ENCODE measurements at places on chromosomes 13 and 19.

- DNase-seq, result no peak
These were observed 24.9 kb upstream of the SIGLEC11 start for GRCh38 chr19:49985871-49986270.

- no peak for DNase-seq
These were observed 54.0 kb upstream of the ATP12A start for GRCh38 chr13:24625870-24626849.

DNA sequence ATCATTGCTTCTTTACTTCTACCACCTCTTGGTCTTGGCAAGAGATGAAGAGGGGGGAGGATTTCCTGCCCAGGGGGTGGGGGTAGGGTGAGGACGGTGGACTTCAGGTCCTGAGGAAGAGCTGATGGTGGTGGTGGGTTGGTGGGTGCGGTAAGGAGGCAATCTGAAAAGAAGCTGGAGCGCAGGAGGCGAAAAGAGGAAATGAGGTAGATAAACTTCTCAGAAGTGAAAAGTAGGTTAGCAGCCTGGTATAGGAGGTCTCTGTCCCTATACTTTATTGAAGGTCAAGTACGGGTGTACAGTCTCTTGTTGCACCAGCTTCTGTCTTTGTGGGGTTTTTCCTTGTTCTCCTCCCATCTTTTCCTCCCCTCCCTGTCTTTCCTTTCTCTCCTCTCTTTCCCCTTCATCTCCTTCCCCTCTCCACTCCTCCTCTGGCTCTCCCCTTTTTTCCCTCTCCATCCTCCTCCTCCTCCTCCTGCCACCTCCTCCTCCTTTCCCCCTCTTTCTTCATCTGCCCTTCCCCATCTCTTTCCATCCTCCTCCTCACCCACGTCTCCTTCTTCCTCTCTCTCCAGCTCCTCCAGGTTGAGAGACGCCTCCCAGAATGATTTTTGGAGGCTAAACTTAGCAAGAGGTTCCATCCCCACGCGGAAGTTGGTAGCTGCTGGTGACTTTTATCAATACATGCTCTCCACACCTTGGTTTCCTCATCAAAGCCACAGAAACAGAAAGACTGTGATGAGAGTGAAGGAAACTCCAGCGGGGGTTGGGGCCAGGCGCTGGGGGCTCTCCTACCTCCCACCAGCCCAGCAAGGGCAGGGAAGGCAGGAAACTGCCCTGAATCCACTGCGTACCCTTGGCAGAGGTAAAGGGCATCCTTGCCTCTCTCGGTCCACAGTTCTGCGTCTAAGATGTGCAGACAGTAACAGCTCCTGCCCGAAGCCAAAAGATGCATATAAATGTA lies 15.3 kb downstream of the TNFSF14 start:
- peak; percentile 34 for DNase-seq

DNA sequence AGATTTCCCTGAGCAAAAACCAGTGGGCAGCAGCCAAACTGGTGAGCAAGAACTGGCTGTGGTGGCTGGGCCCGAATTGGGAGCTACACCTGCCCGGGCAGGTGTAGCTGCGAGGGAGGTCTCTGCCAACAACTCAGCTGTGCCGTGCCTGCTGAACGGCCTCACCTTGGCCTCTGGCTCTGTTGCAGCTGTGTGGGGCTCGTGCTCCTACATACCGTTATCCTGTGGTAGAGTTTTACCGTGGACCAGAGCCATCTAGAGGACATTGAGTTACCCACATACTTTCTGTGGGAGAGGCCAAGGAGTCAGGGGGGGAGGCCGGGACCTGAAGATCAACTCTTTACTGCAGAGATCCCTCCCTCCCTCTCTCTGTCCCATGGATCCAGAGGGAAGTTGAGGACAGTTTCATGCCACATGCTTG lies 113.2 kb downstream of the TM9SF2 start:
- DNase-seq, result no peak

DNA sequence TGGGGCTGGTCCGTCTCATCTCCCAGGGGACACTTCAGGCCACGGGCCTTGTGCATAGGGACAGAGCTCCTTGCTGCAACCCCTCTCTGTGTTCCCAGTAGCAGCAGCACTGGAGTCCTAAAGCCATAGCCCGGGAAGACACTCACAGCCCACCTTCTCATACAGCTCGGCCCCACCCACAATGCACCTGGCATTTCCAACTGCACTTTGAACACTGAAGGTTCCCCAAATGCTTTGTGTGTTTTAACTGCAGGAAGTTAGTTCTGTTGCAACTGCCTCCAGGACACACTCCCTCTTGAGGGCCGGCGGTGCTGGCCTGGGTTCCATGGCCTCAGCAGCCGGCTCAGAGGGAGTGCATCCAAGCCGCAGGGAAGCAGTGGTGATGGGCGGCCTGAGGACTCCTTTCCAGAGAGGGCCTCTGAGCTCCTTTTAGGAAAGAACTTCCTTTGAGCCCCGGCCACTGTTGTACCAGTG lies 22.7 kb upstream of the TMEM255B start:
- DNase-seq, result no peak

DNA sequence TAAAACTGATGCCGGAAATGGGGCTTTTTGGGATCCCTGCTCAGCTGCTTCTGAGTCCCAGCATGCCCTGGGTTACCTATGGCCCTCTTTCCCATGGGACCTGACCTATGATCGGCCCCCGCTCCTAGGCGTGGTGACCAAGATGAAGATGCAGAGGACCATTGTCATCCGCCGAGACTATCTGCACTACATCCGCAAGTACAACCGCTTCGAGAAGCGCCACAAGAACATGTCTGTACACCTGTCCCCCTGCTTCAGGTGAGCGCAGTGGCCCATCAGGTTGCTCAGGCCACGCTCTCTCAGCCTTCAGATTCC lies 1.5 kb downstream of the RPS11 start:
- DNase-seq, result no peak

GRCh38 chr13:85095418-85096272 lies 703.6 kb downstream of the SLITRK6 start:
- no peak for DNase-seq

GRCh38 chr13:112622375-112622774 lies 34.4 kb upstream of the TUBGCP3 start:
- DNase-seq, result no peak

DNA sequence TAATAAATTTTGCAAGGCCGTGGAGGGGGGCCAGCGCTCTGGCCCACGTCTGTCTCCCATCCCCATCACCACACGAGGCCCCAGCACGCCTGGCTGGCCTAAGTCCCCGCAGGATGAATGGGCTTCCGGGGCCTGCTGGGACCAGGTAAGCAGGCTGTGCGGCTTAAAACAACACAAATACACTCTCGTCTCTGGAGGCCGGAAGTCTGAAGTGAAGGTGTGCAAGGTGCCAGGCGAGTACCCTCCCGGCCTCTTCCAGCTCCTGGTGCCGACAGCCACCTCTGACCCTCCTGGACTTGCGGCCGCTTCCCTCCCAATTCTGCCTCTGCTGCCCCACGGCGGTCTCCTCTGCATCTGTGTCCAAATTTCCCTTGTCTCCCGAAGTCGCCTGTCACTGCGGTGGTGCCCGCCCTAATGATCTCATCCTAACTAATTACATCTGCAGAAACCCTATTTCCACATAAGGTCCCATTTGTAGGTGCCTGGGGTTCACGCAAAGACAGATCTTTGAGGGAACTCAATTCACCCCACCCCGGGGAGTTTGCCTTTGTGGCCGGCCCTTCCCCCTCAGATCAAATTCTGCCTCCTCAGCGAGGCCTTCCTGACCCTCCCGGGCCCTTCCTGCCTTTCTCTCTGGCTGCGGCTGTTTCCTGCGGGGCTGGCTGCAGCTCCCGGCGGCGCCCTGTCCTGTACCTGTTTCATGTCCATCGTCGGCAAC lies 8.1 kb upstream of the PTBP1 start:
- DNase-seq, result no peak

- DNase-seq, result peak; percentile 81
These were observed at the start of gene CCDC97 for GRCh38 chr19:41310033-41310831. Gene CCDC97, plus strand, starts transcription at chr19:41310172. Its CDS starts 139 bp downstream, at chr19:41310311.

- DNase-seq, result no peak
These were observed 48.4 kb upstream of the UFM1 start for GRCh38 chr13:38301236-38301635.

GRCh38 chr19:14347999-14348889 lies 33.0 kb upstream of the ADGRE5 start:
- DNase-seq, result peak; percentile 54

- DNase-seq, result no peak
These were observed 116.4 kb downstream of the TSHZ3 start for GRCh38 chr19:31232871-31233270.

DNA sequence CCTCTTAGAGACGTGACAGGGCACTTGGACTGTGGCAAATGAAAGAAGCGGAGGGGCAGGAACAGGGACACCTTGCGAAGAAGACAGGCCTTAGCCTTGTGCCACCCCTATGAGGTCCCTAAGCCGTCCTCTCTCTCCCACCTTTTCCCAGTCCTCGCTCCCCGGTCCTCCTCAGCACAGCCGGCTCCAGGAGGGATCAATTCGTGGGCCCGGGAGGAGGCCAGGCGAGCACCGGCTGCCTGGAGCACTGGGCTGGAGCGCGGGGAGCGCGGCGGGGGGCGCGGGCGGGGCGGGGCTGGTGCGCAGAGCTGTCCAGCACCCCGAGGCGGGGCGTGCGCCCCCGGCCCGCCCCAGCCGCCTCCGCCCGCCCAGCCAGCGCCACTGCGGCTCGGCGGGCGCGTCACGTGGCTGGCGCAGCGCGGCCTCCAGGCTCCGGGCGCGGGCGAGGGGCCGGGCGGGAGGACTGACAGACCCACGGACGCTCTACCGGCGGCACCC lies at the start of gene LRP3:
Gene LRP3, plus strand, starts transcription at position 466 of the 498 bp plus-strand sequence. CDS start 456 bp downstream, outside the sequence.
- no peak for DNase-seq

DNA sequence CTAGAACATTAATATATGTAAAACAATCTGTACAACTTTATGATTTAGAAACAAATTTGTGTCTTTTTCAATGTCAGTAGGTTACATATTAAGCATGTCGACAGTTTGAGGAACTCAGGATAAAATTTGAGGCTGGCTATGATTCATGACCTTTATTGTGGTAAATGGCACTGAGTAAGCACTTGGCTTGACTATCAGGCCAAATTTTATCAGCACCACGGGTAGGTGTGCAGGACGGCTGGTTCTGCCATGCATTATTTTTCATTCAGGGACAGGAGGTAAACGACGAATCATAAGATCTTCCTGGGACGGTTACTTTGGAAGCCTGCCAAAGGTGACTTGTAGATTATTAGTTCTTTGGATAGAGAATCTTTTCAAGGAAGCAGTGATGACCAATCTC lies 19.9 kb upstream of the CYP4F8 start:
- DNase-seq, result no peak

- no peak for DNase-seq
These were observed 111.6 kb downstream of the GGACT start for GRCh38 chr13:100476963-100477362.

All from CD8-positive, alpha-beta memory T cell (primary cell).